ENCODE measurements at places on chromosomes 13 and 19.

- no peak for DNase-seq
- peak within 1 kb of the TSS; percentile 36 for H3K4me3 ChIP-seq
- H3K27me3 ChIP-seq, result peaks cover 7% of the 10 kb centered on the region
- no peak within 1 kb of the TSS for H3K27ac ChIP-seq
Measured at GRCh38 chr19:11261971-11262839, at the start of gene DOCK6. TSS of gene DOCK6 (minus strand) at chr19:11262524. CDS start at chr19:11262440, 84 bp downstream.

GRCh38 chr13:110359840-110360301 lies 52.8 kb downstream of the COL4A2 start:
- H3K27ac ChIP-seq, result no peak overlapping the region
- H3K4me1 ChIP-seq, result no peaks in the 10 kb centered on the region
- no peaks in the 10 kb centered on the region for H3K36me3 ChIP-seq
- no peak for DNase-seq
- no peaks in the 10 kb centered on the region for H3K27me3 ChIP-seq

GRCh38 chr13:37412241-37412921 lies 186.2 kb downstream of the POSTN start:
- no peak overlapping the region for H3K4me3 ChIP-seq
- H3K27me3 ChIP-seq, result no peaks in the 10 kb centered on the region
- no peaks in the 10 kb centered on the region for H3K36me3 ChIP-seq
- H3K27ac ChIP-seq, result no peak overlapping the region
- no peak for DNase-seq

GRCh38 chr19:2084993-2085720 lies 11.0 kb downstream of the MOB3A start:
- peak overlapping the region; percentile 97 for H3K27ac ChIP-seq
- peak overlapping the region; percentile 99 for H3K4me3 ChIP-seq
- no peaks in the 10 kb centered on the region for H3K27me3 ChIP-seq
- peak; percentile 91 for DNase-seq

GRCh38 chr13:71360041-71360440 lies 507.0 kb downstream of the DACH1 start:
- H3K27me3 ChIP-seq, result no peaks in the 10 kb centered on the region
- H3K4me3 ChIP-seq, result no peak overlapping the region
- no peaks in the 10 kb centered on the region for H3K36me3 ChIP-seq
- H3K4me1 ChIP-seq, result no peaks in the 10 kb centered on the region
- DNase-seq, result no peak

DNA sequence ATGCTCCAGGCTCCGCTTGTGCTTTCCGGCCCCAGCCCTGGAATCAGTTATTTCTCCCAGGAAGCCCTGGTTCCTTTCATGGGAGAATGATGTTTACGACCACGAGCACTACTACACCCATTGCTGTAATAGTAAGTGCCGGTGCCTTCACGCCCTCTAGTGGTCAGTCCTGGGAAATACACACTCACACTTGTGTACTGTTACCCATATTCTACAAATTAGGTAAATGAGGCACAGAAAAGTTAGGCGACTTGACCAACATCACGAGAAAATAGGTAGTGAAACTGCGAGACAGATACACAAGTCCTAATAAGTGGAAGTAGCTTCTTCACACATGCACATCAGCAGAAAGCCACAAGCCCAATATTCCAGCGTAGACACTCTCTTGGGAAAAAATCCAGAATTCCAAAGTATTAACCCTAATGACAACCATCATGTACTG lies 21.7 kb downstream of the CEACAM21 start:
- no peaks in the 10 kb centered on the region for H3K27me3 ChIP-seq
- no peaks in the 10 kb centered on the region for H3K36me3 ChIP-seq
- peaks cover 3% of the 10 kb centered on the region for H3K4me1 ChIP-seq
- H3K27ac ChIP-seq, result no peak overlapping the region
- peak; percentile 59 for DNase-seq
- no peak overlapping the region for H3K4me3 ChIP-seq

DNA sequence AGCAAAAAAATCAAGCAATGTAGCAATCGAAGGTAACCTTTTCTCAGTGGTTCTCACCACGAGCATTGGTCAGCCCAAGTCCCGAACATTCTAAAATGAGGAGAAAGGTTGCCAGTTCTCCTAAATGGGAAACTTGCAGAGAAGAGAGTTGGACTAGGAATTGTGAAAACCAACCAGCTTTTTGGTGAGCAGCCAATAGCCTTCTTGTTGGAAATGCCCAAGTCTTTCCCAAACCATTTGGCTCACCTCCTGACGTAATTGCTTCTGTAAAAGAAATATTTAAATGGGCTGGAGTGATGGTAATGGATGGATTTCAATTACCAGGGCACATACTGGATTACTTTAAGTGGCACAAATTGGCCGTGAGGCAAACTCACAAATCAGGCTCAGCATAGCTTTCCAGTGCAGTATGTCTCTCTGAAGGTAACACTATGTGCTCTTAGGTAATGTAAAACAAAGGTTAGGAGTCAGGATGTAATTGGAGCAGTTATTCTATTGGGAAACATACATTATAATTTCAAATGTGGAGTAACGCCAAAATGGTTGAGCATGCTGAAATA lies 423.2 kb downstream of the KLF5 start:
- no peaks in the 10 kb centered on the region for H3K36me3 ChIP-seq
- H3K4me3 ChIP-seq, result no peak overlapping the region
- H3K4me1 ChIP-seq, result no peaks in the 10 kb centered on the region
- H3K27me3 ChIP-seq, result no peaks in the 10 kb centered on the region
- no peak overlapping the region for H3K27ac ChIP-seq

DNA sequence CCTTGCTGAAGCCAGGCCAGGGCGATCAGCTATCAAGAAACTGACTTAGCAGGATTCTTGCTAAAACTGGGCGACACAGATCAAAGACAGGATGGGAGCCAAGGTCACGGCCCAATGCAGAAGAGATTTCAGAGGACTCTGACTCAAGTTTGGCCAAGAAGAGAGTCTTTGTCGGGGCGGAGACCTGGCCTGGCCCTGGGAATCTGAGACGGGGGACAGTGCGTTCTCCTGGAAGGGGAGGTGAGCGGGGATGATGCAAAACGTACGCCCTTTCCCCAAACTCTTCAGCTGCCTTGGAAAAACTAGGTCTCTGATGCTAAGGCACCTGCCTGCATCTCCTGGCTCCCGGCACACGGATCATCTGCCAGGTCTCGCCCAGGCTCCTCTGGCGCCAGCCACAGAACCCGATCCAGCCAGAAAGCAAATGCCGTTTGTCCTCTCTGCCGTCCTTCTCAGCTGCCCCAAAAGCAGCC lies 9.8 kb downstream of the MVB12A start:
- H3K4me1 ChIP-seq, result peaks cover 3% of the 10 kb centered on the region
- no peak overlapping the region for H3K27ac ChIP-seq
- no peaks in the 10 kb centered on the region for H3K27me3 ChIP-seq
- no peak overlapping the region for H3K4me3 ChIP-seq
- no peak for DNase-seq

- H3K36me3 ChIP-seq, result peaks cover 13% of the 10 kb centered on the region
- no peaks in the 10 kb centered on the region for H3K27me3 ChIP-seq
- H3K4me3 ChIP-seq, result no peak overlapping the region
- H3K4me1 ChIP-seq, result peaks cover 33% of the 10 kb centered on the region
Measured at GRCh38 chr13:113638806-113639205, 19.2 kb downstream of the ATP4B start.

DNA sequence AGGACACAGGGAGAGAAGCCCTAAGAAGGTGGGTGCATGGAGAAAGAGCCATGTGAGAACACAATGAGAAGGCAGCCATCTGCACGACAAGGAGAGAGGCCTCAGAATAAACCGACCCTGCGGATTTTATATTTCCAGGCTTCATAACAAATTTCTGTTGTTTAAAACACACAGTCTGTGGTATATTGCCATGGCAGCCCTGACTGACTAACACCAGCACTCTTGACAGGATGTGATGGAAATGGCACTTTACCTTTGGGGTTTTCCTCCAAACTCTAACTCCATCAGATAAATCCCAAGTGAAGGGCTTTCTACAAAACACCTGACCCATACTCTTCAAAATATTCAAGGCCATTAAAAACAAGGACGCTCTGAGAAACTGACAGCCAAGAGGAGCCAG lies 13.2 kb upstream of the MED4 start:
- H3K36me3 ChIP-seq, result no peaks in the 10 kb centered on the region
- H3K4me3 ChIP-seq, result no peak overlapping the region
- no peaks in the 10 kb centered on the region for H3K27me3 ChIP-seq
- H3K27ac ChIP-seq, result no peak overlapping the region
- no peaks in the 10 kb centered on the region for H3K4me1 ChIP-seq

DNA sequence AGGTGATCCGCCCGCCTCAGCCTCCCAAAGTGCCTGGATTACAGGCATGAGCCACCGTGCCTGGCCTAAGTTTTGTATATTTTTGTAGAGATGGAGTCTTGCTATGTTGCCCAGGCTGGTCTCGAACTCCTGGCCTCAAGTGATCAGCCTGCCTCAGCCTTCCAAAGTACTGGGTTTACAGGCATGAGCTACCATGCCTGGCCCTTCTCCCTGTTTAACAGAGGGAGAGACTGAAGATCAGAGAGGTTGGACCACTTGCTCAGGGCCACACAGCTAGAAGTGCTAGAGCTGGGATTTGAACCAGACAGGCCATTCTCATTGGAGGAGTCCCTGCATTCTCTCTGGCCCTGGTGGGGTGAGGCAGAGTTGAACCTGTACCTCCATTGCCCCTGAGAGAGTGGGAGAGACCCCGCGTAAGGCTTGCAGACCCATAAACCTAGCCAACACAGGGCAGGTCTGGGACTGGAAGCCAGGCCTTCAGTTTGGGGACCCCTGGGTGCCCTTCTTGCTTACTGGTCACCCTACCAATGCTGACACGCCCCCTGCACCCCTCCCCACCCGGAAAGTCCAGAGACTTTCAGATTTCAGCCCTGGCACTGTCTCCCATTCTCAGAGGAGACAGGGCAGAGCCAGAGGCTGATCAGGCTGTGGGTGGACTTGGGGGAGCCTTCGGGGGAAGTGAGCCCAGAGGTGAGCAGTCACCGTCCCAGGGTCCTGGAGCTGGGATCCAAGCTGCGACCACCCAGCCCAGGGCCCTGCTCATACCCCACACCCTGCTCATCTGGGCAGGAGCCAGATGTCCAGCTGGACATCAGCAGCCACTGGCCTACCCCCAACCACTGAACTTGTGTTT lies 13.3 kb downstream of the TTYH1 start:
- H3K36me3 ChIP-seq, result no peaks in the 10 kb centered on the region
- peaks cover 18% of the 10 kb centered on the region for H3K4me1 ChIP-seq
- no peak overlapping the region for H3K4me3 ChIP-seq
- H3K27me3 ChIP-seq, result peaks cover 68% of the 10 kb centered on the region
- H3K27ac ChIP-seq, result no peak overlapping the region
- DNase-seq, result no peak

GRCh38 chr19:13100841-13101589 lies 1.6 kb downstream of the LYL1 start:
- peaks cover 97% of the 10 kb centered on the region for H3K4me1 ChIP-seq
- no peak for DNase-seq
- peaks cover 32% of the 10 kb centered on the region for H3K27me3 ChIP-seq
- no peaks in the 10 kb centered on the region for H3K36me3 ChIP-seq
- peak overlapping the region; percentile 51 for H3K27ac ChIP-seq
- H3K4me3 ChIP-seq, result peak overlapping the region; percentile 51

DNA sequence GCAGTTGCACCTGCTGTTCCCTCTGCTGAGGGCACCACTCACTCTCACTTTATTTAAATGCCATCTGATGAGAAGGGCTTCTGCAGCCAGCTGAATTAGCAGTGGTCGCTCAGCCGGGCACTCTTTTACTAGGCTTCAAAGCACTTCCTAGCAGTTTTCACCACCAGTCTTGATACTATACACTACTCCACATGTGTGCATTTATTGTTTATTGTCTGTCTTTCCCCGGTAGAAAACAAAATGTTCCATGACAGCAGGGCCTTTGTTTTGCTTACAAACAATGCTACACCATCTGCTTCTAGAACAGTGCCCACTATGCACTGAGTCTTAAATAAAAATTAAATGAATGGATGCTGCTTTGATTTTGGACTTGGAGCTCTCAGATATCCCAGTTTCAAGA lies 404.9 kb downstream of the FGF14 start:
- no peaks in the 10 kb centered on the region for H3K36me3 ChIP-seq
- H3K27me3 ChIP-seq, result no peaks in the 10 kb centered on the region
- no peak for DNase-seq
- no peak overlapping the region for H3K27ac ChIP-seq
- H3K4me1 ChIP-seq, result no peaks in the 10 kb centered on the region
- H3K4me3 ChIP-seq, result no peak overlapping the region

GRCh38 chr13:23021906-23022305 lies 158.9 kb upstream of the SGCG start:
- no peak overlapping the region for H3K4me3 ChIP-seq
- no peak for DNase-seq
- H3K27ac ChIP-seq, result no peak overlapping the region
- no peaks in the 10 kb centered on the region for H3K27me3 ChIP-seq
- no peaks in the 10 kb centered on the region for H3K4me1 ChIP-seq

- H3K4me1 ChIP-seq, result peaks cover 6% of the 10 kb centered on the region
- H3K27ac ChIP-seq, result no peak overlapping the region
- no peaks in the 10 kb centered on the region for H3K36me3 ChIP-seq
- peaks cover 6% of the 10 kb centered on the region for H3K27me3 ChIP-seq
- no peak for DNase-seq
Measured at GRCh38 chr19:6092329-6093286, 17.7 kb downstream of the RFX2 start.

DNA sequence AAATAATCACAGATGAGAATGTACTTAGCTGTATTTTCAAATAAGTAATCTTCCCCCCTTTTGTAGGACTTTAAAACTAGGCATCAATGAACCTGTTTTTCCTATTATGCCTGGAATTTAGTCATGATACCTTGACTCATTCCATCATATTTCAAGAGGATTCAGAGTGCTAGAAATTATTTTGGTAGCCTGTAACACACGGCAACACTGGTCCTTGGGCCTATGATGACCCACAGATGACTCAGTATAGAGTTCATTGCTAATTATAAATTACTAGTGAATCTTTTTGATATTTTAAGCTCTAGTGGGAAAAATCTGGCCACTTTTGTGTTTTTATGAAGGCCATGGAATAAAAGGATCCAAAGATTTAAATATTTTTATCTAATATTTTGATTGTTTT lies 26.0 kb upstream of the GARRE1 start:
- no peak overlapping the region for H3K4me3 ChIP-seq
- H3K27ac ChIP-seq, result no peak overlapping the region
- H3K27me3 ChIP-seq, result no peaks in the 10 kb centered on the region
- no peak for DNase-seq

GRCh38 chr19:57096685-57097361 lies 23.0 kb upstream of the USP29 start:
- no peaks in the 10 kb centered on the region for H3K27me3 ChIP-seq
- no peaks in the 10 kb centered on the region for H3K4me1 ChIP-seq
- no peak for DNase-seq
- H3K27ac ChIP-seq, result no peak overlapping the region
- H3K4me3 ChIP-seq, result no peak overlapping the region
- no peaks in the 10 kb centered on the region for H3K36me3 ChIP-seq

- H3K4me3 ChIP-seq, result no peak overlapping the region
- no peak overlapping the region for H3K27ac ChIP-seq
- H3K27me3 ChIP-seq, result peaks cover 13% of the 10 kb centered on the region
- DNase-seq, result no peak
Measured at GRCh38 chr19:48006762-48007161, 12.3 kb downstream of the ELSPBP1 start.

GRCh38 chr19:56076498-56076897 lies 44.6 kb downstream of the ZNF787 start:
- peaks cover 10% of the 10 kb centered on the region for H3K4me1 ChIP-seq
- no peaks in the 10 kb centered on the region for H3K36me3 ChIP-seq
- no peak overlapping the region for H3K27ac ChIP-seq

- peaks cover 66% of the 10 kb centered on the region for H3K36me3 ChIP-seq
- H3K4me3 ChIP-seq, result peak overlapping the region; percentile 19
- peak; percentile 75 for DNase-seq
- H3K4me1 ChIP-seq, result peaks cover 18% of the 10 kb centered on the region
- peak overlapping the region; percentile 81 for H3K27ac ChIP-seq
Measured at GRCh38 chr19:41327576-41328156, 17.7 kb downstream of the CCDC97 start.

GRCh38 chr19:15673176-15673654 lies 328 bp downstream of the CYP4F12 start:
- H3K27me3 ChIP-seq, result peaks cover 15% of the 10 kb centered on the region
- no peak overlapping the region for H3K4me3 ChIP-seq
- no peak for DNase-seq
- peaks cover 16% of the 10 kb centered on the region for H3K4me1 ChIP-seq
- peak overlapping the region; percentile 39 for H3K27ac ChIP-seq

Data from T-cell (primary cell).